Left lung (tissue), 14 donors: ENCODE measurements at places on chromosomes 6 and 20. TPM values are rescaled to one million over a fixed set of nuclear protein-coding genes. Genes with fewer than 3 reads are reported as not detected.
A peak's percentile ranks its signal among the peaks of the same experiment; 100 is the strongest.

- DNase-seq = no peak
Observed at GRCh38 chr6:76866091-76866915, 597.0 kb downstream of the HTR1B start.

DNA sequence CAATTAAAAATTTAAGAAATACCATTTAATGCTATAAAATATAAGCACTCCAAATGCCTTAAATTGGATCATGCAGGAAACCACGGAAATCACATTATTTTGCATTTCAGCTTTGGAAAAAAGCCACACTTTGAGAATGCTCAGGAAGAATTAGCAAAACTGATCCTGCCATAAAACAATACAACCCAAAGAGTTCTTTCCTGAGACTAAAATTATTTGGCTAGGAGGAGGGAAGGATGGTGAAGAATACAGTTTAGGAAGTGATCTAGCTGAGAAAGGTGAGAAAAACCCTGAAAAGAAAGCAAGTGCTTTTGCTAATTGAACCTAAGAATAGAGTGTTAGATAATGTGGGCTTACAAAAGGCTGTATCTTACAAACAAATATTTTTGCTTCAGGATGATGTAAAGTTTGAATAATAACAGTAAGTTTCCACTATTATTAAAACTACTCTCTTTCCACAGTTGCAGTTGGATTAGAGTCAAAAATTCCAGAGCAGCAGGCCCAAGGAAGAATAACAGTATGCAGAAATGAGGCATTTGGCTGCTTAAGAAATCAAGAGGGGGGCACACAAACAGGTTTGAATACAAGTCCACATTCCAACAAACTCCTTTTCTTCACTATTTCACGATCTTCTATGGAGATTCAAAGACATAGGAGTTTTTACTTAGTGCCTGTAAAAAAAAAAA, 565.4 kb downstream of the RFPL4B start:
- DNase-seq = peak; percentile 26

DNA sequence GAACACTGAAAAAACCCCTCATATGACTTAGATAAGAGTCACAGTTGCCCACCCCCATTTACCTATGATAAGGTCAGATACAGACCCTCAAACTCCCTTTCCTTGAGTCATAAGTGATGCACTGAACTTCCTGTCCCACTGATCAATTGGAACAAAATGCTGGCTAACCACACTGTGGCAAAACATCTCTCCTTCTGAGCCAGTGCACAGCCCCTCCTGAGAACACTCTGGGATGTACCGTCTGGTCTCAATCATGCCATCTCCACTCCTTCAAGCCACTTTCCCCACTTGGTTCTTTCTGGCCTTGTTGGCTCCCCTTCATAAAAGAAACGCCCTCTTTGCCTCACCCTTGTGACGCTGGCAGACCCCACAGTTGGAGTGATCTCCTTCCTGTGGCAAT, 42.6 kb upstream of the NXT1 start:
- DNase-seq = no peak

GRCh38 chr6:36128793-36129192, 1.5 kb upstream of the MAPK13 start:
- no peak for DNase-seq

DNA sequence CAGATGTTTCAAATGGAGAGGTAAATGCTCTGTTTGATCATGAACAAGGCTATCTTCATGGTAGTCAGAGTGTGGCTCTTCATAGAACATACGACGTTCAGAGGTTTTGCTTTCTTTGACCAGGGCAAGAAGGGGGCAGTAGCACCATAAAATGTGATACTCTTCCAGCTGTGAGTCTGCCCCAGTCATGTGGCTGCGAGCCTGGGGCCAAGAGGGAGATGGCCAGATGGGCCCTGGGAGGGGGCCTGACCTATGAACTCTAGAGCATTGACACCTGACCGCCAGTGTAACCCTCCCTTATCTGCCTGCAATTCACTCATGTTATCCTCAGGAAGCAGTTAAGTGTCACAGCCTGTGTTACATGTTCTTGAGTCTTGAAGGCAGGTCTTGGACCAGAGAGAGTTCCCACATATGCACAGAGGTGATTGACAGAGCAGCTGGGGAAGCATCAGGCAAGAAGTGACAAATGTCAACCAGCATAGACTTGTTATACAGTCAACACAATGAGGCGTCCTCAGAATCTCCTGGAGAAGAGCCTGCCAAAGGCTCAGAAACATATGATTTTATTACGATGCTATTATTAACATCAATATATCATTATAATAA, 55.0 kb downstream of the SCML4 start:
- no peak for DNase-seq

DNA sequence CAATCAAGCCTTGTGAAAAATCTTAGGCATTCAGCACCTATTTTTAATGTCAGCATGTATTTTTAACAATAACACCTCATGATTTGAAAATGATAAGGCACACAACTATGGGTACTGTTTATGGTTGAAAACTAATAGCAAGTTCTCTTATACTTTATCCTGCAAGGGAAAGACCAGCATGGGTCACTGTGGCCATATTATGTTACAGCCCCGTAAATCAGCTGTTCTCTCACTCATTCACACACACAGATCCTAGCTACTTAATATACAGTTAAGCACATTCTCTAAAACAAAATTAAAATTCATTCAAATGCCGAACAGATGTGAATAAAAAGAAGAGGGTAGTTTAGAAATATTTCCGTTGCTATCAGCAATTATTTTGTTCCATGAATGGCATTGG, 224.4 kb downstream of the OGFRL1 start:
- DNase-seq = no peak

- no peak for DNase-seq
Observed at GRCh38 chr6:5958921-5959320, 47.8 kb downstream of the NRN1 start.

DNA sequence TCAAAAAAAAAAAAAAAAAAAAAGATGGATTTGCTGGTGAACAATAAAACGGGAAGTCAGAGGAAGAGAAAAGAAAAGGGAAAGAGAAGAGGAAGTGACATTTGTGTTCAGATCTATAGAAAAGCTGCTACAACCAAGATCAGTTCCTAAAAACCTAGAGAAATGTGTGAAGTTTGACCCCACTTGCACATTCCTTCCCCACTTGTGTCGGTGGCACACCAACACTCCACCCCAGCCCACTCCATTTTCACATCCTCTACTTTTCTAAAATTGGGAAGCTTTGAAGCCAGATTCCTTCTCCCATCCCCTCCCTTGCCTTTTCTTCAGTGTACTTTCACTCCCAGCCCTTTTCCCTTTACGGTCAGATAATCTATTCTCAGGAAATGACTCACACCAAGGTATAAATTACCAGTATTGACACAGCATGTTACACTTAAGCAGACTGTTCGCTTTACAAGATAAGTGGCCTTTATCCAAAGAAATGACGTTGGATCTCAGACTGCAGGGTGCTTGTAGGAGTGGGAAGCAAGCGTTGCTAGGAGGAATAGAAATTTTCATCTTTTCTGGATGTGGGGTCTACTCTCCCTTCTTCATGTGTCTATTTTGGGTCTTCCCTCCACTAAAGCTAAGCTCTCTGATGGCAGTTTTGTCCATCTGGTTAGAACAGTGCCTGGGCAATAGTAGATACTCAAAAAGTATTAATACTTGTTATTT, 92.5 kb upstream of the ADGRF1 start:
- peak; percentile 36 for DNase-seq

- peak; percentile 69 for DNase-seq
Observed at GRCh38 chr6:56370561-56371211, 123.3 kb upstream of the COL21A1 start.

GRCh38 chr6:1389369-1390132, at the start of gene FOXF2:
FOXF2 (plus strand) TSS chr6:1389576; CDS start chr6:1389948, 372 bp downstream.
- DNase-seq = peak; percentile 82

GRCh38 chr6:15553736-15554294, 109.0 kb downstream of the DTNBP1 start:
- DNase-seq = no peak

DNA sequence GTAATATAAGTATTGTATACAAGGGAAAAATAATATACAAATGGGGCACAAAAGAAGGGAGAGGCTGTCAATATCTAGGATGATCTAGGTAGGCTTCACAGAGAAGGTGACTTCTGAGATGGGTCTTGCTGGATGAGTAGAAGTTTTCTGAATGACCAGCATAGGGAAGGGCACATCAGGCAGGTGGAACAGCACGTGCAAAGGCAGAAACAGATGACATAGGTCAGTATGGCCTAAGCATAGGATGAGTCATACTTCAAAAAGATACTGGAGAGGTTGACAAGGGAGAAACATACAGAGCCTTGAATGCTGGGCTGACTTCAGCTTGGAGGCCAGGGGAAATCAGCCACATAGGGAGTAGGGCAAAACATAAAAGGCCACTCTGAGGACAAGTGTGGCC, 31.9 kb upstream of the SIRPA start:
- no peak for DNase-seq

DNA sequence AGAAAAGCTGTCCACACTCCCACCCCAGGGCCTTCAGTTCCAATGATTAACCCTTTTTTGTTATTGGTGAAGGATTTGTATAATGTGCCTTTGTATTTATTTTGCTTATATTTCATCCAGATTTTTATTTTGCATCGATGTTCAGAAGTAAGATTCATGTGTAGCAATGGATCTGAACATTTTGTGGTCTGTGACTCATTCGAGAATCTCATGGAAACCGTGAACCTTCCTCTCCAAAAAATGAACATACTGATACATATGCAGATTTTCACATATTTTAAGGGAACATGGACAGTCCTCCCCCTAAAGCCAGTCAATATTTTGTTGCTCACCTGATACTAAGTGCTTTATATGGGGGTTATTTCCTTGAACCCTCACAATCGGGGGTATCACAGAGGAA, 421.8 kb upstream of the SOX4 start:
- no peak for DNase-seq

- no peak for DNase-seq
Observed at GRCh38 chr20:34776177-34776576, 49.3 kb downstream of the NCOA6 start.

- peak; percentile 88 for DNase-seq
Observed at GRCh38 chr6:31546339-31546957, at the start of gene ATP6V1G2. ATP6V1G2 (minus strand) TSS chr6:31546608; CDS start chr6:31546559, 49 bp downstream.

DNA sequence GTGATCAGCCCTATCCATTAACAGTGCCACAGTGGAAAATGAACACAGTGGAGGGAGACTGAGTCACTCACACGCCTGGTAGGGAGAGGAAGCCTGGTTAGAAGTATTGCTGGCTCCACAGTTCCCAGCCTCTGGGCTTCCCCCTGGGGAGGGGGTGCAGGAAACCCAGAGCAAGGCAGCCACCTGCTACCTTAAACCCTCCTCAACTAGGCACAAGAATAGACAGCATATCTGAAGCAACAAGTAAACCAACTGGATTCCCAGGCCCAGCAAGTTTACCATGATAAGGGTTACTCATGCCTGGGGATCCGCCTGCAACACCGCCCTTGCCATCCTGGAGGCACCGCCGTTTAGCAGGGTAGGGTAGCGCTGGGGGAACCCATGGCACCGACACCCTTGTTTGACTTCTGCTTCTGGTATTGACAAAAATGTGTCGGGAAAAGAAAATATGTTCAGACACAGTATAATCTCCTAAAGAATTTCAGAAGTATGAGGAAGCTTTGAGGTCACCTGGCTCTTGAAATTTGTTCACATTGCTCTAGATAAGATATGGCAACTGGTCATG, 38.3 kb downstream of the SLC22A23 start:
- DNase-seq = no peak

GRCh38 chr6:133404151-133404550, 163.0 kb downstream of the EYA4 start:
- DNase-seq = no peak

DNA sequence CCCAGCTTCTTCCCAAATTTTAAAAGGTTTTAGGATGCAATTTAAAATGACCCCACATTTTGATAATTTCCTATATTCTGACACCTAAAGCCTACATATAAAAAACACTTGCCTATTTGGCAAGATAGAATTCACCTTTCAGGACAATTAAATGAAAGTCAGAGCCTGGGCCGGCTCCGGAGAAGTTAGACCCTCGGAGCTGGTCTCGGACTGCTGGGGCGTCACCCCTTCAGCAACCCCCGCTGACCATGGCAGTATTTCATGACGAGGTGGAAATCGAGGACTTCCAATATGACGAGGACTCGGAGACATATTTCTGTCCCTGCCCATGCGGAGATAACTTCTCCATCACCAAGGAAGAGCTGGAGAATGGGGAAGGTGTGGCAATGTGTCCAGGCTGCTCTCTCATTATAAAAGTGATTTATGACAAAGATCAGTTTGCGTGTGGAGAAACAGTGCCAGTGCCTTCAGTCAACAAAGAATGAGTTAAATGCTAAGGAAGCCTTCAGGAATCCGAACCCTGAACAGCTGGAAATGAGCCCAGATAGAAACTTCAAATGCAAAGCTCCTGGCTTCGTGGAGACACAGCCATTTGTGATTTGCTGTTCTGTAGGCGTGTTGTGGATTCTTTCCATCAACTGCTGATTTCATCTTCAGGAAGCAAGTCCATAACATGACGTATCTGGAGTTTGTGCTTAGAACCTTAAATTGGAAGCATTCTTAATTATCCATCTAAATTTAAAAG, 16.0 kb downstream of the TCFL5 start:
- no peak for DNase-seq

GRCh38 chr6:128738112-128738511, 144.8 kb upstream of the LAMA2 start:
- no peak for DNase-seq

- no peak for DNase-seq
Observed at GRCh38 chr6:56699066-56699654, 56.5 kb upstream of the DST start.

GRCh38 chr6:111469543-111469942, 13.5 kb downstream of the REV3L start:
- no peak for DNase-seq

DNA sequence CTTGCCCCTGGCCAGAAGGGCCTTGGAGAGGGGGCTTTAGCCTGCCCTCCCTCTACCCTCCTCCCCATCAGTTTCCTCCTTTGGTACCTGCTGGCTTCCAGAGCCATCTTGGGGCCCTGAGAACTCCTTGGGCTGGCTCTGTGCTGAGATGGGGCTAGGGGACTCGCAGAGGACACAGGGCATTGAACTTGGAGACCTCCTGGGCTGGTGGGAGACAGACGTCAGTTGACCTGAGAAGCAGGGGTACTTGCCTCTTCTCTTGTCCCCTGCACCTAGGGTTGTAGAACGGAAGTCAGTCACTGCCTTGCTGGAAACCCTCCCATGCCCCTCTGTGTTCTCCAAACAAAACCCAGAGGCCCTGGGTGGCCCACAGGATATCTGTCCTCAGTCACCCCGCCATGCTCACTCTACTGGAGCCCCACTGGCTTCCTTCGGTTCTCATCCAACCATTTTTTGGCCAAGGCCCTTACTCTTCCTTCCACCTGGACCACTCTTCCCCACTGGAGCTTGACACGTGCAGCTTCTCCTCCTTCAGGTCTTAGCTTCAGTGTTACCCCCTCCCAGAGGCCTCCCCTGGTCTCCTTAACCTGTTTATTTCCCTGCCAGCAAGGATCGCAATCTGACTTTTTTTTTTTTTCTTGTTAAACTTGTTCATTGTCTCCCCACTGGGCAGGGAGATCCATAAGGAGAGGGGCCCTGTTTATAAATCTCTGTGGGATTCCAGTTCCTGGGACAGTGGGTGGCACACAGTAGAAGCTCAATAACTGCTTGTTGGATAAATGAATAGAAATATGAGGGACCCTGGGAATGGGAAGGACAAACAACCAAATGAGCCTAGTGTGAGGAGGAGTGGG, 971 bp downstream of the RBCK1 start:
- DNase-seq = no peak

The MYH7B gene
- 0.34 TPM for total RNA-seq

The GHRH gene
- not detected for total RNA-seq

The TDRD6 gene
- 0.38 TPM for total RNA-seq

The ABHD16B gene
- total RNA-seq = not detected

The LAMP5 gene
- 0.47 TPM for total RNA-seq

The CST7 gene
- 2.4 TPM for total RNA-seq

The PAX1 gene
- total RNA-seq = not detected

The FAM209B gene
- total RNA-seq = not detected

The SLC35D3 gene
- not detected for total RNA-seq

The CASS4 gene
- 28.1 TPM for total RNA-seq

The FAM162B gene
- 5.2 TPM for total RNA-seq

The BCAS1 gene
- total RNA-seq = 1.6 TPM
